ENCODE measurements at places on chromosomes 3 and 15. TPM values are rescaled to one million over a fixed set of nuclear protein-coding genes. Genes with fewer than 3 reads are reported as not detected.
A peak's percentile ranks its signal among the peaks of the same experiment; 100 is the strongest.

The ACAN gene
- polyA plus RNA-seq: 0.10 TPM

The IL17RD gene
- polyA plus RNA-seq: 5.4 TPM

DNA sequence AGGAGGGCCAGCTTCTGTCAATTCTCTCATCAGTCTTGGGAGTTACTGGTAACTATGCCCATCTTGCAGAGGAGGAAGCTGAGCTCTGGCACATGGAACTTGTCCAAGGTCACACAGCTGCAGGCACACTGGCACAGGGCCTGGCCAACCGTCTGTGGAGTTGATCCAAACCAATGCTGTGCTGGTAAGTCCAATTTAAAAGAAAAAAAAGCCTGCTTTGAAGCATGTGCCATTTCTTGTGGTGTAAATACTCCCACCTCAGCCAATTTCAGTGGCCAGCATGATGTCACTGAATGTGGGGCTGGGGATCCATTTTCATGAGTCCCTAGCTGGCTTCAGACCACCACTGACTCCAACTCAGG lies 83.4 kb downstream of the CHSY1 start:
- DNase-seq: no peak

DNA sequence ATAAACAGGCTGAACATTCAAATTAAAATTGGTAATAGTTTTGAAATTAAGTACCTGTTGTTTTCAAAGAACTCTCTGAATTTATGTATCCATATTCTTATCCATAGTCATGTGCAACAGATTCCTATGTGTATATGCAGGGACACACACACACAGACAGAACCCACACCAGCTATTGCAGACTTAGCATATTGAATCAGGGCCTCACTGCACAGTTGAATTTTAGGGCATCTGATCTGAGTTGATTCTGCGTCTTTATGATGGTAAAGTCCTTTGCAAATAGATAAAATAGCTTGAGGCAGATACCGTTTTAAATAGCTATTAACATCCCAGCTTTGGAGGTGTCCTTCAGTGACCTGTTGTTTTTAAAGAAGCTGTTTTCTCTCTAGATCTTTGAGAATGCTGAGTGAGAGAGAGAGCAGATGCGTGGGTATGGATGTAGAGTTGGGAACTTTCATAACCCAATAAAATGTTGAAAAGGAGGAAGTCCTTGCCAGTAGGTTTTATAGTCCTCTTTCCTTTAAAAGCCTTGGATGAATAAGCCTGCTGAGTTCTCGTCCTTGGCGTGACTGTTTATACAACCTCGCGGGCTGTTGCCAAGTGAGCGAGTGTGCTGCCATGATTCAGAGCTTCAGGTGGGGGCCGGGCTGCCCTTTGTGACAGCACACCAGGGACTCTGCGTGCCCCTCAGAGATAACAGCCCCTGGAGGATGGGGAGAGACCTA lies 18.3 kb downstream of the MYZAP start:
- peak; percentile 32 for DNase-seq

DNA sequence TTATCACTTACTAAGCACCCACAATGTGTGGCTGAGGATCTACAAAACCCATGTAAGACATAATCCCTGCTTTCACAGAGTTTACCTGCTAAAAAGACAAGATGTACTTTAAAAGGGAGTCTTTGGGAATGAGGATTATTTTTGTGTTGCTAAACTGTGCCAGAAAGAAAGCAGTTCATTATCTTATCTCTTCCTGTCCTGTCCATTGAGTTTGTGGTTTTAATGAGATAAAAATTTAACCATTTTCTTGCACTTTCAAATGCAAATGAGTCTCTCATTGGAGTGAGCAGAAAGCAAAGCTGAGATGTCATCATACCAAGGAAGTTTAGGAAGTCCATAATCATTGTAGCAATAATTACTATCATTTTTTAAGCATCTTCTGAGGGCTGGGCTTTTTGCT lies 231.2 kb upstream of the ADAMTS9 start:
- DNase-seq: no peak

DNA sequence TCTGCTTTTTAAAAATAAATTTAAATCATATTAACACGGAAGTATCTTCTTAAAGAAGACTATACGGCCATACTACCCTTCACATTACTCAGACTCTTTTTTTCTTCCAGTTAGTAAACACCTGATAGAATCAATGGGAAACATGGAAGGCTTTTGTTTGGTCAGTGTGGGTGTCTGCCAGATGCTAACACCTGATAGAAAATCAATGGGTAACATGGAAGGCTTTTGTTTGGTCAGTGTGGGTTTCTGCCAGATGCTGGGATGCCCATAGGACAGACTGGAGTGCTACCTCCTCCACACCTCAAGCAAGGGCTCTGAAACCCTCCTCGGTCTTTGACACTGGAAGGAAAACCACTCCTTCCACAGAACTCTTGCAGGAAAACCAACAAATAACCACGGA lies 29.2 kb downstream of the HACL1 start:
- DNase-seq: no peak

DNA sequence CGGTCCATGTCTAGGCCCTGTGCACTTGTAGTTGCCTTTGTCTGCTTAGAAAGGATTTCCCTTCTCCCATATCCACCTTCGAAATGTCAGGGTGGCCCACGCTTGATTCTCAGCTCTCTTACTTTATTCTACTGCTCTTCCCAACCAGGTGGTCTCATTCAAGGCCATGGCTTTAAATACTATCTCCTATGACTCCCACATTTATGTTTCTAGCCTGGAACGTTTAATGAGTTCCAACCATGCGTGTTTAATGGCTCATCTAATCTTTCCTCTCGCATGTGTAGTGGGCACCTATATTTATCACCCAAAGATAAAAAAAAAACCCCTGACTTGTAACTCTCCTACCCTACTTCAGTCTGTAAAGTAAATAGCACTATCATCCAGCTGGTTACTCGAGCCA lies 727.2 kb upstream of the CFAP20DC start:
- DNase-seq: no peak

The SCN11A gene
- not detected for polyA plus RNA-seq

- no peak for DNase-seq
These were observed 26.1 kb downstream of the CHDH start for GRCh38 chr3:53820084-53820483.

GRCh38 chr3:37988931-37989525 lies 1.6 kb upstream of the VILL start:
- DNase-seq: no peak
